ENCODE measurements at places on chromosomes 3 and 15. TPM values are rescaled to one million over a fixed set of nuclear protein-coding genes. Genes with fewer than 3 reads are reported as not detected.

- no peak for DNase-seq
- no peaks in the 10 kb centered on the region for H3K4me1 ChIP-seq
- no peak overlapping the region for H3K4me3 ChIP-seq
- no peaks in the 10 kb centered on the region for H3K36me3 ChIP-seq
Measured at GRCh38 chr3:109984976-109985375, 647.6 kb upstream of the DPPA4 start.

GRCh38 chr15:52727815-52728214 lies 48.6 kb upstream of the ATOSA start:
- H3K36me3 ChIP-seq: no peaks in the 10 kb centered on the region
- no peak overlapping the region for H3K27ac ChIP-seq
- H3K4me3 ChIP-seq: no peak overlapping the region
- DNase-seq: no peak
- H3K27me3 ChIP-seq: no peaks in the 10 kb centered on the region

The CACNA2D2 gene
- total RNA-seq: under 0.01 TPM

DNA sequence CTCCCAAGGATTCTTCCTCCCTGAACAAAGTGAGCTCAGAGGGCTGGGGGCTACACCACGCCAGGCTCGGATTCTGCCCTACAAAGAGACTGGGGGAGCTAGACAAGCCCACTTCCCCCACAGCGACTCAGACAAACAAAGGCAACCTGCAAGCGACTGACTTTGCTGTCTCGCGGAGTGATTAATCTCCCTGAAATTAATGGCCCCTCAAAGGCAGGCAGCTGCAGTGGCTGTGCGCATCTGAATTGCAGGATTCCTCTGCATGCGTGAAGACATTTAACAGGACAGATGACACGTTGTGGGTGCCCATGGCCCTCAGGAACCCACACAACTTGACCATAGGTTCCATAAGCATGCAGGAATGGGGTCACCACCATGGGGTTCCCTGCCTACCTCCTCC lies 18.4 kb downstream of the CTXND1 start:
- no peak overlapping the region for H3K4me3 ChIP-seq
- H3K4me1 ChIP-seq: no peaks in the 10 kb centered on the region
- no peak overlapping the region for H3K27ac ChIP-seq

The CKMT1B gene
- total RNA-seq: not detected

The NR1I2 gene
- total RNA-seq: under 0.01 TPM

The C3orf80 gene
- 0.26 TPM for total RNA-seq

DNA sequence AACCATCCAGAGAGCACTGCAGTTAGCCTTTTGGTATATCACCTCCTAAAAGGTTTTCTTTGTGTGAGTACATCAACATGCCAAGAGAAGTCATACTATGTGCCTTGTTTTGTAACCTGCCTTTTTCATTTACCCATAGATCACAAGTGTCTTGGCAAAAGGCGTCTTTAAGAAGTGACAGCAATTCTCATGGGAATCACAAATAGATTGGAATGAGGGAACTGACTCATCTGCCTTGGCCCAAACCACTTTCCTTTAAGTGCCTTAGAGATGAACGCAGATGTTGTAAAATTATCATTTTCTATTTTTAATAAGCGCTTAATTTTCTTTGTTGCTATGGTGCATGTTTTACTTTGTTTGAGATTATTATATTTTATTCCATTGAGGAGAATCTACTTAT lies 20.7 kb upstream of the POMGNT2 start:
- H3K4me3 ChIP-seq: no peak overlapping the region
- H3K4me1 ChIP-seq: no peaks in the 10 kb centered on the region
- no peak overlapping the region for H3K27ac ChIP-seq
- H3K27me3 ChIP-seq: no peaks in the 10 kb centered on the region
- no peak for DNase-seq

GRCh38 chr3:50264383-50264963 lies 4.5 kb upstream of the SEMA3B start:
- peaks cover 2% of the 10 kb centered on the region for H3K36me3 ChIP-seq
- H3K4me1 ChIP-seq: peaks cover 54% of the 10 kb centered on the region
- peak overlapping the region; percentile 66 for H3K27ac ChIP-seq
- peak; percentile 97 for DNase-seq
- H3K4me3 ChIP-seq: no peak overlapping the region
- H3K27me3 ChIP-seq: no peaks in the 10 kb centered on the region

The C3orf22 gene
- total RNA-seq: not detected

The XRN1 gene
- total RNA-seq: 40.3 TPM

The ZDHHC23 gene
- total RNA-seq: 0.77 TPM

DNA sequence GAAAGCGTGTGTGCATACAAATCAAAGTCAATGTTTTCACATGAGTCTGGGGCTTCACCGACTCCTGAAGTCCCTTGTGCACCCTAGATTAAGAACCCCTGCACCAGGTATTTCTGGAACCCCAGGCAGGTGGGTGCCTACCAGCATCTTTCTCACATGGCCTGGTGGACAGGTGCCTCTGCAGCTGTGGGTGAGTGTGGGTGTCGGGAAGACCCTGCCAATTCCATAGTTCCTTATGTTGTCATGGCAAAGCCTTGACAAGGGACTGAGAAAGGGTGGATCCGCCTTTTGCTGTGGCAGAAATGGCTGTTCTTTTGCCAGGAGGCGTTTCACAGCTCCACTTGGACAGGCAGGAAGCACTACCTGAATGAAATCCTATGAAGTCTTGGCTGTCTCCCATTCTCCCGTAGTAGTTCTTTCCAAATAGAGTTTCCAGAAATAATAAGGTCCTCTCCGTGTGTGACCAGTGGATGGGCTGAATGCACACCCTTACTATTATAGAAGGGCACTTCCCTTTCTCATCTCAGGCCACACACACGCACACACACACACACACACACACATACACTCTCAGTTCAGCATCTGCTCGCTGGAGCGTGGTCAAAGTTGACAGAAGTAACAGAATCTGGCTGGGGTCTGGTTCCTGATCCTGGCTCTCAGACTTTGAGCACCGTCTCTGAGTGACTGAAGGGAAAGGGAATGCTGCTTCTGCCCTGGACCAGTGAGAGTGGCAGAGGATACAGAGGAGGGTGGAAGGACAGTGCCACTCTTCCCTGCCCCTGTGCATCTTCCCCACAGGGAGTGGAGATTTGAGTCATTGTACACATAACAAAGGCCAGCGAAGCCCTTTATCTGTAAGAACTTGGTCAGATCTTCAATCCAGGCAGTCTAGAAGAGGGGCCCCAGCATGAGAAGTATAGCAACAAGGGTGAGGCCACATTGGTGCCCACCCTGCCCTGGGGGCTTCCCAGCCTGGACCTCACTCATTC lies 38.7 kb downstream of the PDIA5 start:
- no peak overlapping the region for H3K4me3 ChIP-seq
- no peaks in the 10 kb centered on the region for H3K27me3 ChIP-seq
- no peak for DNase-seq
- H3K36me3 ChIP-seq: peaks cover 11% of the 10 kb centered on the region
- H3K27ac ChIP-seq: no peak overlapping the region

DNA sequence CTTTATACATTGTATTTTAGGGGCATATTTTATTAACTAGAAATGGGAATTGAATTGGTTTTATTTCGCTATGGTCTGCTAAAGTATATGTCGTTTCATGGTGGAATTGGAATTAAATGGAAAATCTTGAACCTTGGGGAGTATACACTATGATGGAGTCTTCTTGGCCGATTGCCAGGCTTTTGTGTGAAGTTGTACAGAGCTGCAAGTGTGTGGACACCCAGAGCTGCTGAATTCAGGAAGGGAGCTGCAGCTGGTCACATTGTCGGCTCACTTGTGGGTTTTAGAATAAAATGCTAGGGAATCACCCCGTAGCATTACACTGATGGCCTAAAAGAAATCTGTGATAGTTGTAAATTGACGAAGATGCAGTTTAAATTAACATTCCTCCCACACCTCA lies 35.1 kb downstream of the USP3 start:
- no peak for DNase-seq
- H3K36me3 ChIP-seq: no peaks in the 10 kb centered on the region
- no peaks in the 10 kb centered on the region for H3K4me1 ChIP-seq
- no peak overlapping the region for H3K4me3 ChIP-seq

GRCh38 chr3:187777331-187777941 lies 32.2 kb upstream of the BCL6 start:
- no peaks in the 10 kb centered on the region for H3K4me1 ChIP-seq
- H3K27ac ChIP-seq: no peak overlapping the region
- DNase-seq: no peak
- H3K4me3 ChIP-seq: no peak overlapping the region
- H3K27me3 ChIP-seq: no peaks in the 10 kb centered on the region

GRCh38 chr3:170778240-170779217 lies 91.5 kb downstream of the RPL22L1 start:
- no peaks in the 10 kb centered on the region for H3K36me3 ChIP-seq
- H3K4me3 ChIP-seq: no peak overlapping the region
- H3K27ac ChIP-seq: no peak overlapping the region
- no peaks in the 10 kb centered on the region for H3K4me1 ChIP-seq
- no peak for DNase-seq
- H3K27me3 ChIP-seq: no peaks in the 10 kb centered on the region

GRCh38 chr3:189122526-189123205 lies 49.1 kb upstream of the TPRG1 start:
- no peaks in the 10 kb centered on the region for H3K27me3 ChIP-seq
- H3K36me3 ChIP-seq: no peaks in the 10 kb centered on the region
- no peak overlapping the region for H3K27ac ChIP-seq
- peak overlapping the region; percentile 19 for H3K4me3 ChIP-seq
- DNase-seq: no peak
- no peaks in the 10 kb centered on the region for H3K4me1 ChIP-seq

GRCh38 chr3:129735638-129736037 lies 129.2 kb upstream of the PLXND1 start:
- H3K27me3 ChIP-seq: no peaks in the 10 kb centered on the region
- no peaks in the 10 kb centered on the region for H3K36me3 ChIP-seq
- H3K27ac ChIP-seq: no peak overlapping the region
- H3K4me3 ChIP-seq: no peak overlapping the region
- no peaks in the 10 kb centered on the region for H3K4me1 ChIP-seq
- DNase-seq: no peak

The ILDR1 gene
- total RNA-seq: not detected

The ASB14 gene
- not detected for total RNA-seq

The GRM7 gene
- total RNA-seq: not detected

GRCh38 chr15:87816016-87816415 lies 440.5 kb downstream of the NTRK3 start:
- H3K4me3 ChIP-seq: no peak overlapping the region
- peak; percentile 48 for DNase-seq

DNA sequence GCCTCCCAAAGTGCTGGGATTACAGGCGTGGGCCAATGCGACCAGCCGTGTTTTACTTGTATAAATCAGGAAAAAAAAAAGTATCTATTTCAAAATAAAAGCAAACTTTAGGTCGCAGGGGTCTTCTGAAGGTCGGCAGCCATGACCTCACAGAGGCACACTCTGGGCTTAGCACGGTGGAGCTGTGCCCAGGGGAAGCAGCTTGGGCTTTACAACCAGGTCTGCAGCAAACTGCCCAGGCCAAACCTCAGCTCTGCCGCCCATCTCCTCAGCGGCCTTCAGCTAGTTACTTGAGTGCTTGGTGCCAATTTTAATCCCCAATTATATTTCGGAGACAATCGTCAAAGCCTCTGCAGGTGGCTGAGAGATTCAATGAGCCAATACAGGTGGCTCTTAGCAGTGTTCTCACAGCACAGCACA lies 30.1 kb downstream of the ZDHHC19 start:
- H3K4me3 ChIP-seq: no peak overlapping the region

DNA sequence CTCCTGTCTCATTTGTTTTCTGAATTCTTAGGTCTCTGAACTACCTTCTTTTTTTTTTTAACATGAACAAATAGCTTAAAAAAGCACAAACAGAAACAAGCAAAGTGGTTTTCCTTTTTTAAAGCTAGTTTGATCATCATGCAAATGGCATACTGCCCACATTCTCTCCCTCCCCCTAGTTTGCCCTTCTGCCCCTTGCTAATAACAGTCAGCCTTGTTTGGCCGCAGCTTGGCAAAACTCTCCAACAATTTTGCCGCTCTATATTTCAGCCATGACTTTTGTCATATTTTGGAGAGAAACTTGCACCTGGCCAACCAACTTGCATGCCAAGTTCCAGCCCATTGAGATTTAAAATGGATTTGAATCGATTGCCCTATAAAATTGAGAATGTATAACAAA lies 666.0 kb upstream of the NR2F2 start:
- DNase-seq: peak; percentile 44
- H3K27me3 ChIP-seq: no peaks in the 10 kb centered on the region
- H3K4me3 ChIP-seq: no peak overlapping the region
- no peak overlapping the region for H3K27ac ChIP-seq
- H3K36me3 ChIP-seq: no peaks in the 10 kb centered on the region

The KCNMB2 gene
- total RNA-seq: 0.17 TPM

Measured in fibroblast of lung (primary cell).